ENCODE measurements at places on chromosomes 7 and 10.

DNA sequence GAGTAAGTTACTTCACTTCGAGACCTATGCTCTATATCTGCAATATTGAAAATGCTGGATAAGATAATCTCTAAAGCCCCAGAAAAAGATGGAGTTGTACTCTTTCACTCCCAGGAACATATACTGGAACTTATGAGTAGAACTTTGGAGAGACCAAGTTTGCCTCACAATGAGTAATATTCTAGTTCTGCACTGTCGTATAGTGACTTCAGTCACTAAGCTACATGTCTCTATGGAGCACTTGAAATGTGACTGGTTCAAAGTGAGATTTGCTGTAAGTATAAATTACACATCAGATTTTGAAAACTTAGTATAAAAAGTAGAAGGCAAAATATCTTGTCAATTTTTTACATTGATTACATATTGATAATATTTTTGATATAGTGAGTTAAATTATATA, 116.4 kb downstream of the PTEN start:
- no peak for DNase-seq

GRCh38 chr7:55179931-55180682, 161.3 kb downstream of the EGFR start:
- DNase-seq, result no peak

DNA sequence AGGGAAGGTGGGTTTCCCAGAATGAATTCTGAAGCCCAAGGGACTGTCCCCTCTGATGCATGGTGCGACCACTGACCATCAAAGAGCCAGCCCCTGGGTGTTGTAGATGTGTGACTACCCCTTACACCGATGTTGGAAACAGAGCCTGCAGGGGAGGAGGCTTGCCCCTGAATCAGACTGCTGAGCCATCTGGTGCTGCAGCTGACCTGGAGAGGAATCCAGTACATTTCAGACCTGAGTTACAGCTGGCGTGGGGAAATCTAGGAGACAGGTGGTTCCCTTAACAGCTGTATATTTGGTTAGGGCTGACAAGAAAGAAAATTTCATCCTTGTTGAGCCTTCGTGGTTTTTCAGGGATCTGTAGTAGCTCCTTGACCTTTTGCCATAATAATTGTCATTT, 195.5 kb downstream of the CELF2 start:
- DNase-seq, result no peak

DNA sequence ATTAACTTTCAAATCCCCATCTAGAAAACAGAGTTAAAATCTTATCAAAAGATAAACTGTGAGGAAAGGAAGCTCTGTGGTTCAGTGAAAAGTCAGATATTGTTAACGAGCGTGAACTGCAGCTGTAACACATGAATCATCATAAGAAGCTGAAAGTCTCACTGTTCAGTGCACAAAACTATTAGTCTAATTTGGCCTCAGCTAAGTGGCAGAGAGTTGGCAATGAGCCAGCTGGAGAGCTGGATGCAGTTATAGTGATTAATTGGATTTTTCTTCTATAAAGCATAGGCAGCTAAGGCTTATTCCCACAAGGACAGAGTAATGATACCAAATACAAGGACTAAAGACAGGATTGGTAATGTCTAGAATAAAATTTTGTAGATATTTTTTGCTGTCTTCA, 101.1 kb upstream of the ABCB5 start:
- DNase-seq, result peak; percentile 33

DNA sequence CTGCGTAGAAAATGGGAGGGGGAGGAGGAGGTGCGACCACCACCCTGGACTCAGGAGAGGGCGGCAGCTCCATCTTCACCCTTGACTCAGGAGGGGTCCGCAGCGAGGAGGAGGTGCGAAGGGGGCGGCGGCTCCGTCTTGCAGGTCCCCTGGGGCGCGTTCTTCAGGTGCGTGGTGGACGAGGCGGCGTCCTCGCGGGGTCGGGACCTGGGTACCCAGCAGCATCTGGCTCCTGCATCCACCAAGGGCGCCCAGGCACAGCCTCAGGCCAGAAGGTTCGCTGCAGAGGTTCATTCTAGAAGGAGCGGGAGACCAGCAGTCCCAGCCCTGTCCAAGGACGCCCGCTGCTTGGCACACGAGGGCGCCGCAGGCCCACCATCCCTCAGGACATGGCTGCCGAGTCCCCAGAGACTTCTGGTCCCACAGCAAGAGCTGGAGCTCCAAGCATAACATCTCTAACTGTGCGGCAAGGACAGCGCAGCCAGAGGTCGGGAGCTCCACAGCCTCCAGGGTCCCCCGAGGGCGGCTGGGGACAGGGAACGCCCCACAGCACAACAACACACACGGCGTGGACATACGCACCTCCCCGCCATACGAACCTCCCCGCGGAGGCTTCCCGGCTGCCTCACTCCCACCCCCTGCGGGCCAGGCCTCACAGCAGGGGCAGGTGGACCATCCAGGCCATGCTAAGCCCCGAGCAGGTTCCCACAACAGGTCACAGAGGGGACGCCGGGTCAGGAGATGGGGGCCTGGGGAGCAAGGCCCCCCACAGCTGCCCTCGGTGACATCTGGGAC, 16.8 kb upstream of the DPYSL4 start:
- no peak for DNase-seq

DNA sequence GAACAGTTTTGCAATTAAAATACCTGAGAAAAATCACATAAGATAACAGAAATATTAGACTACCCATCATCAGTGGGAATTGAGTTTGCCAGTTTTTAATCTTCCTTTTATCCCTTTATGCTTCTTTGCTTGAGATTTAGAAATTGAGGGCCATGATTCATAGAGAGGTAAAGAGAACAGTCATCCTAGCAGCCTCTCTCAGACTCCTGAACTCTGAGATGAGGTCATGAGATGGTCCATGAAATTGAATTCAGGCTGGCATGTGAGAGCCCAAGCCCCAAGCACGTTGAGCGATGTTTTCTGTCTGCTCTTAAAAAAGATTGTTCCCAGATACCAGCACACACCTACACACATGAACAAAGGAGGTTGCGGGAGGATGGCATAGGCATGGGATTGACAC, 91.1 kb downstream of the CREB5 start:
- no peak for DNase-seq

DNA sequence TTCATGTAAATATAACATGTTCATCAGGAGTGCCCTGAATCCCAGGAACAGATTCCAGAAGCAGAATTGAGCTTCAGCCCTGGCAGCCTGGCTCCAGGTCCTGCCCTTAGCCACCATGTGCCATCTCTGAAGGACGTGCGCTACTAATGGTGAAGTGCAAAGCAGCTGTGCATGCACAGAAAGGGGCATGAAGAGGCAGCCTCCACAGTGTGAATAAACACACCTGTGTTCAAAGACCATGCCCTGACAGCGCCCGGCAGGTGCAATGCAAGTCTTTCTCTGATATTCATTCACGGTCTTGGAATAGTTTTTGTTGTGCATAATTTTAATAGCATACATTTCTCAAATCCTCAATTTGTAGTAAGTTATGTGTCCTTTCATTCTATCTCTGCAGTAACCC, 250.4 kb upstream of the TCERG1L start:
- no peak for DNase-seq

DNA sequence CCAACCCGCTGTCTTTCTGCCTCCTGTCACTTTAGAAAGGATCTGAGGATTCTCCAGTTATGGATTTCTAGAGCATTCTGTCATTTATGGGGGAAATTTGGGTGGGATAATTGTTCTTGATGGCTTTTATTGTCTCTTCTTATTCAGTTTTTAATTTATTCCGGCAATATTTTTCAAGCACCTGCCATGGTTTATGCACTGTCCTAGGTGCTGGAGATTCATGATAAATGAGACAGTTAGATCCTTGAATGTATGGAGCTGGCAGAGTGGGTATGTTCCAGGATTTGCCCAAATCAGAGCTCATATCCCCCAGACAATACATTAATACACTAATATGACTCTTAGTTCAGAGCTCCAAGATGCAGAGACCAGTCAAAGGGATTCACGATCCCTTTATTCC, 146.8 kb upstream of the PRKCQ start:
- DNase-seq, result no peak

GRCh38 chr10:132838346-132838970, 52.5 kb upstream of the NKX6-2 start:
- no peak for DNase-seq

DNA sequence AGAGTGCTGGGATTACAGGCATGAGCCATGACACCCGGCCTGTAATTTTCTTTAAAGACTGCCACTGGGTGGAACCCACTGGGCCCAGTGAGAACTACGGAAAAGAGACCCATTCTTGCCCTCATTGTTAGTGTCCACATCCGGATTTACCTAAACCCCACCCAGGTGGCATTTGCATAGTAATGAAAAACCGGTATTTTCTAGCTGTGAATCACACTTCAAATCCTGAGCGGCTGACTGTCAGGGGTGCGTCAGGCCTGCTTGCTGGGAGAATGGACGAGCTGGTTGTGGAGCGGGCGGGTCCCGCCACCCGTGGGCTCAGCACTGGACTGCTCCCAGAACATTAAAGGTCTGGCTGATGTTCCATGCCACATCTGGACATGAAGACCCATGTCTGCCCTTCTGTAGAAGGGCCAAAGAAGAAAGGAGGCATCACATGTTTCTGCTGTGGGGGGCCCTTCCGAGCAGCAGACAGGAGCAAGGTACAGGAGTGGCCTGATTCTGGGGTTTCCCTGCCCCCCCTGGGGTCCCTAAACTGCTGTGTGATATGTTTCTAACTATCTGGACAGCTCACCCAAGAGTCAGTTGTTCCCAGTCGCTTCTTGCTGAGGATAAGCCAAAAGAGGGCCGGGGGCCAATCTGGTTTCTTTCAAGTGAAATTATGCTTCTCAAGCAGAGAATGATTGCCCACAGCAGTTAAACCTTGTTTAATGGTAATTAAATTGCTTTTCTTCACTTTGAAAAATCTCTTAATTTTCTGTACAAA, 46.4 kb downstream of the KIAA1217 start:
- no peak for DNase-seq

GRCh38 chr7:85055196-85055595, 131.7 kb downstream of the SEMA3D start:
- no peak for DNase-seq

DNA sequence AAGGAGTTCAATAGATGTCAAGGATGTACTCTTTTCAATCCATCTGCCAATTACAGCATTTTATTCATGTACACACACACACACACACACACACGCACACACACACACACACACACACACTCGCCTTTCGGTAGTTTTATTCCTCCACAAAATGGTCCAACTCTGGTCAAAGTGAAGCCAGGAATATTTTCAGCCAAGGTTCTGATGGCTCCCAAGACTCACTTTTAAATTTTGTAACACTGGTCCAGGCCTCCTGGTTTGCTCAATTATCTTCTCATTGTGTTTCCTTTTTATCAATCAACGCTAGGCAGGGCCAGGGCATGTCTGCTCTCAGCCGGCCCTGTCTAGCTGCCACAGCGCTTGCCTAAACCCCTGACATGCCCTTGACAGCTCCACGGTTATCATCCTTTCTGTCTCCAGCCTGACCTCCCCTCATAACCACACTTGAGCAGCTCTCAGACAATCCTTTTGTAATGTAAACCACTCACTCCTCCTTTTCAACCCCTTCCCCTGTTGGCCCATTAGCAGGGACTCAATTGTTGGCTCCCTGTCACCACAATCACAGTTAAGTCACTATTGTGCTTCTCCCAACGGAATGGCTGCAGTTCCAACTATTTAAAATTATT, 115.1 kb downstream of the ICA1 start:
- DNase-seq, result no peak

DNA sequence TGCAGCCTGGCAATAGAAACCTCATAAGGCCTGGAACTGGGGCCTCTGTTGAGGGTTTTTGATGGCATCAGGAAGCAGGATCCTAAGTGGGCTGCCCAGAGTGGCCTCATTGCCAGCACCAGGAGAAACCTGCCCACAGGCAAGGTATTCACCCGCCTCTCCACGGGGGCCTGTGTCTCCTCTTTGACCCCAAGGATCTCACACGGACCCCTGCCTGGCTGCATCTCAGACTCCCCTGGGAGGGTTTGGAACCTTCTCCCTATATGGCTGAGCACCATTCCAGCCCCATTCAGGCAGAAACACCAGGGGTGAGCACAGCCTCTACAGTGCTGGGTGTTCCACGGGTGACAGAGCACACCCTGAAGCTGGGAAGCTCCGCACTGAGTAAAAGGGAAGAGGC, 14.6 kb upstream of the C10orf71 start:
- DNase-seq, result no peak

DNA sequence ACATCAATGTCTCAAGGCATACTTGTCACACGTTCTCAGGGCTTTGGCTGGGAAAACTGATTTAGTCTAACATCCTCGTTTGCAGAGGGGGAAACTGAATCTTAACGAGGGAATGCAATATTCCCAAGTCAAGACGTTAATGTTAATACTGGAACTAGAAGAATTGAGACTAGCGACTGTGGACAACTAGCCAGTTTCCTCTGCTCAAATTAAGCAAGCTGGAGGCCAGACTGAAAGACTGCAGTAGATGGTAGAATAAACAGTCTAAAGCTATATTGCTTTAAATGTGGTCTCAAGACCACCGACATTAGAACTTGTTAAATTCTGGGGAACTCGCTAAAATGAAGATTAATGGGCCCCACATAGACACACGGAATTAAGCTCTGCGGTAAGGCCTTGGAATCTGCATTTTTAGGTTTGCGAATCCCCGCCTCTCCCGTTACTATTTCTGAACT, 639 bp upstream of the TFAM start:
- DNase-seq, result peak; percentile 35

DNA sequence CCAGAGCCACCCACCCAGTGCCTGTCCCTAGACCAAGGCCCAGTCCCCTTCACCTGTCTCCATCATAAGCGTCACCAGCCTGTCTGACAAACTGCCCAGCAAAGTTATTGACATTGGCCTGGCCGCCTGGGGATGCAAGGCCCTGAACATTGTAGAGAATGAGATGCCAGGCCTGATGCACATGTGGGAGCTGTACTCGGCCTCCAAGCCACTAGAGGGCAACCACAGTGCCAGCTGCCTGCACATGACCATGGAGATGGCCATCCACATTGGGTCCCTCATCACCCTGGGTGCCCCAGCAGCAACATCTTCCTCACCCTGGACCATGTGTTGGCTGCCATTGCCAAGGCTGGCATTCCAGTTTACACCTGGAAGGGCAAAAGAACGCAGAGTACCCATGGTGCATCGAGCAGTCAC, 63.7 kb upstream of the ANTXRL start:
- no peak for DNase-seq

DNA sequence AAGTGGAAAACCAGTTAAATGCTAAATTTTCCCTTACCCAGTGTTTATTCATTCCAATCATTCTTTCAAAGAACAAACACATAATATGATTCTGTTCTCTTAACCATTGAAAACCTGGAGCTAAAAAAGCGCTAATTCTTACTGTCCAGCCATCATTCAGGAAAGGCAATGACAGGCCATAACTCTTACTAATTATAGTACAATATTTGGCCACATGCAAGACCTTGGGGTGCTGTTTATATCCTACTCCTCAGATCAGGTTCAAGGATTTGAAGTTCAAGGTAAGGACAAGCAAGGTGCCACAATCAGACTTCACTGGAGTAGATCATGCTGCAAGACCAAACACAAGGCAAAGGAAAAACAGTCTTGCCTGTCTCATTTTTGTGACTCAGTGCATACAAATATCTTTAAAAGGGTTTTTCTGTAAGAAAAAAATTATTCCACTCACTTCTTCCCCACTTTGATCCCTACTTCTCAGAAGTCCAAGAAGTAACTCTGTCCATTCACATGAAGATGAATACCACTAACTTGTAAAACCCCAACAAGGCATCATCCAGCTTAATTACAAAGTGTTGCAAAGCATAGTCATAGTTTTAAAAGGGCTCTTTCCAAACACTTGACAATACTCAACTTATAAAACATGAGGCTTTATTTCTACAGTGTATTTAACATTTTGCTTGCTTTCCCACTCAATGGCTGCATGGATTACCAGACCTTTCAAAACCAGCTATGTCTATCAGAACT, 153.0 kb downstream of the DOCK4 start:
- no peak for DNase-seq
